Osteoblast (primary cell): ENCODE measurements at places on chromosomes 13 and 19. TPM values are rescaled to one million over a fixed set of nuclear protein-coding genes. Genes with fewer than 3 reads are reported as not detected.

RFPL4AL1 gene
- not detected in 2 replicates for total RNA-seq

SHANK1 gene
- 0.88 and 1.1 TPM in 2 replicates for total RNA-seq

NECTIN2 gene
- total RNA-seq = 38.9 and 46.0 TPM in 2 replicates

SBK3 gene
- not detected in 2 replicates for total RNA-seq

SYT5 gene
- total RNA-seq = not detected in 2 replicates

CCNA1 gene
- not detected in 2 replicates for total RNA-seq

GJB2 gene
- total RNA-seq = under 0.01 and 0.29 TPM in 2 replicates

CDC16 gene
- total RNA-seq = 82.2 and 85.7 TPM in 2 replicates

ARHGAP35 gene
- 76.0 and 82.2 TPM in 2 replicates for total RNA-seq

PTPRH gene
- total RNA-seq = 0.88 and 1.1 TPM in 2 replicates

UPK1A gene
- not detected in 2 replicates for total RNA-seq

GRWD1 gene
- total RNA-seq = 23.3 and 25.0 TPM in 2 replicates

ITM2B gene
- total RNA-seq = 168 and 176 TPM in 2 replicates

FAM124A gene
- total RNA-seq = 1.1 and 1.2 TPM in 2 replicates

ZNF649 gene
- total RNA-seq = 5.4 and 7.7 TPM in 2 replicates

CKM gene
- under 0.01 and 0.36 TPM in 2 replicates for total RNA-seq

EDDM13 gene
- total RNA-seq = not detected in 2 replicates

DNA sequence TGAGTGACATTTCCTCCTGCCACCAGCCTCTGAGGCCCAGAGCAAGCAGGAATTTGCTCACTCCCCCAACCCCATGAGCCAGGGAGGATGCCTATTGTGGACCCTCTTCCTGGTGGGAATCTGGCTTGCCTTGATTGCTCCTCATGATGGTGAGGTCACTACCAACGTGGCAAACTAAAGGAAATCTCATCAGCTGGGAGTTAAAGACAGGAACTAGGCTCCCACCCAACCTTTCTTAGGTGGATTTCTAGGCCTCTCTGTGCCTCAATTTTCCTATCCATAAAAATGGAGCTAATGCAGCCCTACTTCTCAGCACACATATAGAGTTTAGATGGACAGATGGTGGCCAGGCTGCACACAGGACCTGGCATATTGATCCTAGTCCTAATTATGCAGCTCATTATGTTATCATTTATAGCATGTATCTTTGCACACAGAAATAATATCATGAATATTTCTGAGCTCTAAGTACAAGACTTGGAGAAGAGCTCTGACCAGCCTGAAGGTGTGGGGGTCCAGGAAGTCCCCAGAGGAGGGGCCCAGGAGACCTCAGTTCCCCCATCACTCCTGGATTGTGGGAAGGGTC is 2.0 kb downstream of the B3GNT3 start:
- no peak for DNase-seq

GRCh38 chr19:51282335-51282734 is 29.1 kb upstream of the IGLON5 start:
- no peak for DNase-seq

GRCh38 chr19:29516821-29517395 is 8.9 kb upstream of the VSTM2B start:
- peak; percentile 30 for DNase-seq

GRCh38 chr13:110270507-110270906 is 36.5 kb downstream of the COL4A1 start:
- DNase-seq = no peak

DNA sequence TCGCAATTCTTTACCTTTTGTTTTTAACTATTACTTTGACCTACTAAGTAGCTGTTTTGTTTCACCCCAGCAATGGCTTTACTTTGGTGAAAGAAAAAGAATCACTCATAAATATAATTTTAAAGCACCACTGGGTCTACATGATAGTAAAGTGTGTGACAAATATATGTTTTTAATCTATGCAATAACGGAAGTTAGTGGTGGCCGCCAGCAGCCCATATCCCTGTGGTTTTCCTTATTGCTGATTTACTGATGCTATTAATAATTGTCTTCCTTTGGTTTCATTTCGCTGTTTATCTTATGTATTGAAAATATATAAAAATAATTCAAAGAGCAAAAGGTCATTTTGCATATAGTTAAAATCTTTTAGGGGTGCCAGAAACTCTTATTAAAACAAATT is 491.3 kb downstream of the DIAPH3 start:
- DNase-seq = peak; percentile 23

DNA sequence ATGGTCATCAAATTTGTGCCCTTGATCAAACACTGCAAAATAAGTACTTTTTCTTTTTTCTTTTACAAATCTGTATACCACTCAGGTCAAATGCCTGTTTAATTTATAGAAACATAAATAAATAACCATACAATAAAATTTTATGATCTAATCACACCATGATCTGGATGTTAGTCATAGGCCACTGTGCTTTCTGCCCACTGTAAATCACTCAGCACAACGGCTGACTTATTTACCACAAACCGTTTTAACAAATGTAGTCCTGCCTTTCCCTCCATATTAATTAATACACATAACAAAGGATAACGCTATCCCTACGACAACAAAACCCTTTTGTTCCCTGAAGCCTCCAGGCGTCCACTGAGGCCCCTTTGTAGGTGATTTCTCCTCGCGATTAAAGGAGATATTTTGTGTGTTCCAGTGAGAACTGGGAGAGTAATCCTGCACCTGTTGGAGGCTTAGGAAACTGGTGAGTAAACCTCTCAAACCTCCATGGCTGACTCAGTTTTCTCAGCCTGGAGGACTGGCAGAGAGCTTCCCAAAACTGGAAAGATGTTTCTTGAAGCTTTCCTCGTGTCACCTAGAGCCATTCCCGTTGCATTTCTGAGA is 477.1 kb upstream of the SGCG start:
- DNase-seq = no peak

DNA sequence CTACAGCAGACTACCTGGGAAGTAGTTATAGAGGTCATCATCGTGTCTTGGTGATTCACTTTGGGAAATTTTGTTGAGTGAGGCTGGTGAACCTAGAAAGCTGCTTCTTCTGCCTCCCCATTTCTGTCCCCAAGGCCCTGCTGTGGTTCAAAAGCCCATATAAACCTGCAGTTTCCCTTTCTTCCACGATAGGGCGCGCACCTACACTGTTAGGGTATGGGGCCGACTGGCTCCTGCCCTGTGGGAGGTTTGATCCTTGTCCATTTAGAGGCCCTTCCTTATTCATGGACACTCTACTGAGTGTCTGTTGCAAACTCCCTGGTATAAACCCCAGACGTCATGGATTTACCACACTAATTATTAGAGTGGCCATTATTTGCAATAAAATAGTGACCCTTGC is 191.8 kb downstream of the GGACT start:
- no peak for DNase-seq

- DNase-seq = no peak
These were observed 180.9 kb downstream of the DIAPH3 start for GRCh38 chr13:59982631-59983382.

DNA sequence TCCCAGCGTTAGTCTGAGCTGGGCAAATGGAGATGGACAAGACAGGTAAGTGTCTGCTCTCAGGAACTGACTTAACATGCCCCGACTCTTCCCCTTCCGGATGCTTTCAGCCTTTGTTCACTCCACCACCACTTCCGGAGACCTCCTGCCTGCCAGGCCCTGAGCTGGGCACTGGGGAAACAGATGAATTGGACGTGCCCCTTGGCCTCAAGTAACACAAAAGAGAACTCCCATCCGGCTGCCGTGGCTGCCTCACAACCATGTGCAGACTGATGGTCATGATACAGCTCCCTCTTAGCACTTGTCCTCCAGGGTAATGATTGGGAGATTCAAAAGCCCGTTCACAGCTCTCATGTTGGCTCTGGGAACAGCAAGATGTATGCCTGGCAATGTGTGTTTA is 6.9 kb downstream of the ZNF784 start:
- DNase-seq = peak; percentile 62

DNA sequence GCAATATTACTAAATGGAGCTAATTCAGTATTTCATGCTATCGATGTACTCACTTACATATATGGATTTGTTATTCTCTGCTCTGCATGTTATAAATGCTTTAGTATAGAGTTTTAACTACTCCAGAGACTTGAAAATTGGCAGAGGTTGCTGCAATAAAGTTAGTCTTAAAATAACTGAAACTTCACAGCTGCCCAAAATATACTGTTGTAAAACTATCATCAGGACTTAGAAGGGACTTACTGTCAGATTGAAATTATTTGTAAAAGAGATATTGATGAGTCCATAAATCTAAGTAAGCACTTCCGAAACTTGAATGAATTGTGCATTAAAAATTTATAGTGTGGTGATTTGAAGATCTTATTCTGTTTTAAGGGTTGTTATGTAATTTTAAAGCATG is 1178.2 kb upstream of the PCDH20 start:
- DNase-seq = no peak

- DNase-seq = peak; percentile 11
These were observed 8.7 kb upstream of the PEPD start for GRCh38 chr19:33530296-33530695.

GRCh38 chr19:38273499-38273898 is 9.1 kb downstream of the SPINT2 start:
- DNase-seq = peak; percentile 39

GRCh38 chr19:48182434-48182833 is 12.0 kb downstream of the ZSWIM9 start:
- DNase-seq = no peak

DNA sequence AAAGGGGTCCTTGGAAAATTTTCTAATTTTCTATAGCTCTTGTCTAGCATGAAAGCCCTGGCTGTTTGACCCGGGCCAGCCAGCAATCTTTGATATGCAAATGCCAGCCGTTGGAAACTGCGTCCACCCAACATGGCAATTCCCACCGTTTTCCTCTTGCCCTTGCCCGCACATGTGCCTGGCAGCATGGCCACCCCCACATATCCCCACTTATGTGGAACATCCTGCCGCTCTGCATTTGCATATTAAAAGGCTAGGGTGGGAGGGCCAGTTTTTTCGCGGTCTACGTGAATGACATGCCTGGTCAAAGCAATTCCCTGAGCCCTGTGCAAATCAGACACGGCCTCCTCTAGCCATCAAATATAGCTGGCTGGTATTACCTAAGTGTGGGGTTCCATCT is 110.3 kb upstream of the TDRD3 start:
- no peak for DNase-seq

DNA sequence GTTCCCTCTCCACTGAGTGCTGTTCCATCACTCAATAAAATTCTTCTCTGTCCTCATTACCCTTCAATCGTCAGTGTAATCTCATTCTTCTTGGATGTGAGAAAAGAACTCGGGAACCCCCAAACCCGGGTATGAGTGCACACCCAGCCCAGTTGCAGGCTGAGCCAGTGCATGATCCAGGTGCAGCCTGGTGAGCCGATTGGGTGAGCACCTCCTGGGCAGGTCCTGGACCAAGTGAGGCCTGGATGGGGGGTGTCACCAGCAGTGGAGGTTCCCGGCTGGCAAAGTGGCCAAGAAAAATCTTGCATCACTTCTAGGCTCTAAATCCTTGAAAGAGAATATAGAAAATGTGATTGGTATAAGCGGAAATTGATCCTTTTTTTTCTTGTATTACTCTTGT is 878.8 kb upstream of the KLHL1 start:
- no peak for DNase-seq

- DNase-seq = no peak
These were observed 13.0 kb downstream of the NUDT15 start for GRCh38 chr13:48050550-48050949.

GRCh38 chr13:73505376-73505890 is 446.6 kb downstream of the KLF5 start:
- no peak for DNase-seq

GRCh38 chr13:37429976-37430375 is 168.6 kb downstream of the POSTN start:
- DNase-seq = no peak

GRCh38 chr13:43908156-43909126 is 28.7 kb downstream of the LACC1 start:
- no peak for DNase-seq

DNA sequence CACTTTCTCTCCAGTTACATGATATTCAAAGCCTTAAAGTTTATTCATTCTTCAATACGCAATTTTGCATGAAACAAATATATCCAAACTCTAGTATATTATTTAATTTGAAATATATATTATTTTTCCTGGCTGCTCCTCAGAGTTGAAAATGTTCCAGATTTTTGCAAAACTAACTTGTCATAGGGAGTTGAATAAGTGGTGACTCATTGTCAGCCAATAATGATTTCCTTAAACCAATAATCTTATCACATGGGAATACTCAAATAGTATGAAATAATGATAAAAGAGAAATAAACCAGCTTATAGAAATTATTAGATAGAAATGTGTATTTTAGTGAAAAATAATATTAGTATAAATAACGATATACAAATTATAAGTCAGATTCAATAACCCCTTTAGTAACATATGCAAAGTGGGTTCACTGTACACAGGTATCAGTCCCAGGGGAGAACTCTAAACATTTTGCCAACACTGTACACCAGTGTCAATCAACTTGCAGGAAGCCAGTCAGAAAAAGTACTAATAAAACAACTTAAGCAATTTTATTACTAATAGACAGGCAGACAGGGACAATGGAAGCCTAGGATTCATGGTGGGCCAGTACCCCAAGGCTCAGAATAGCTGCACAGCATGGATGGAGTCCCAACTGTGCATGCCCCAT is 222.6 kb upstream of the KLHL1 start:
- DNase-seq = peak; percentile 3

DNA sequence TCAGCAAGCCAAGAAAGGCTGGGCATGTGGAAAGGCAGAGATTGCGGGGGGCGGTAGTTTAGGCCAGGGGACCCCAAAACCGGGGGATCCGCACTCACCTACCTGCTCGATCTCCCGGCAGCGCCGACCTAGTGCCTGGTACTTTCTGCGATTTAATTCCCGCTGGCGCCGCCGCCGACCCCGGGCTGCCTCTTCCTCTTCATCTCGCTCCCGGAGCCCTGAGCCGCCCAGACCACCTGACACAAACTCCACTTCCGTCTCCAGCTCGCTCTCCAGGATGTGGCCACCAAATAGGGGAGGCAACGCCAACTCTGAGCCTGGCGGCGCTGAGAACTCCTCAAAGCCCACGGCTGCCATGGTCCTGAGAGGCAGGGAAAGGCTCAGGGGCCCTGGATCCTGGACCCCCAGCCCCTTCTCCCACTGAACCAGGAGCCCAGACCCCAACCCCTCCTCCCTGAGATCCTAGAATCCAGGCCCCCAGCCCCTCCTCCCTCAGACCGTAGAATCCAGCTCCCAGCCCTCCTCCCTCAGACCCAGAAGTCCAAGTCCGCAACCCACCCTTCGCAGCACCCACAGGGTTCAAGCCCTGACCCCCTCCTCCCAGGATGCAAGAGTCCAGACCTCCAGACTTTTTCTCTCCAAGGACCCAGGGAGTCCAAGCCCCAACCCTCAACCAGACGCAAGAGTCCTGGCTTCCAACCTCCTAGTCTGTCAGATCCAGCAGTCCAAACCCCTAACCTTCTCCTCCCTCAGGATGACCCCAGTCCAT is 933 bp downstream of the TFPT start:
- peak; percentile 94 for DNase-seq

- DNase-seq = peak; percentile 83
These were observed 1373.7 kb downstream of the PCDH9 start for GRCh38 chr13:65856431-65856830.
